Endothelial cell of umbilical vein (primary cell): ENCODE measurements at places on chromosomes 7 and 10.

- DNase-seq: no peak
Measured at GRCh38 chr10:116687633-116688032, 54.7 kb downstream of the HSPA12A start.

- DNase-seq: no peak
Measured at GRCh38 chr10:44993226-44993921, 7.3 kb upstream of the ZNF22 start.

DNA sequence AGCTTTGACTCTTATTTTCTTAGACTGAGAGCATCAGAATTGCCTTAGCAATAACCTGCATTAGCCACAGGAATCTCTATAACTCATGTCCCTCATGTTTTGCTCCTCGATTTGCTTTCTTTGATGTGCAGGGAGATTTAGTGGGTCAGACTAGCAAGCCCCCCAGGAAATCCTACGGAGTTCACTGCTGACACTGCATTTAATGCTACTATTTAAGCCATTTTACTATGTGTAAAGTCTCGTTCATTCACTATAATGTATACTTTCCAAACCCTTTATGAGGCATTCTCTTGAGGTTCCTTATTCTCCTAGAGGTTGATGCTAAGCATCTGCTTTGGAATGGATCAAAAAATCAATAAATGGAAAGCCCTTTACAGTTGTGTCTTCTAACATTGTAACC lies 28.4 kb downstream of the DYNC1I1 start:
- no peak for DNase-seq

DNA sequence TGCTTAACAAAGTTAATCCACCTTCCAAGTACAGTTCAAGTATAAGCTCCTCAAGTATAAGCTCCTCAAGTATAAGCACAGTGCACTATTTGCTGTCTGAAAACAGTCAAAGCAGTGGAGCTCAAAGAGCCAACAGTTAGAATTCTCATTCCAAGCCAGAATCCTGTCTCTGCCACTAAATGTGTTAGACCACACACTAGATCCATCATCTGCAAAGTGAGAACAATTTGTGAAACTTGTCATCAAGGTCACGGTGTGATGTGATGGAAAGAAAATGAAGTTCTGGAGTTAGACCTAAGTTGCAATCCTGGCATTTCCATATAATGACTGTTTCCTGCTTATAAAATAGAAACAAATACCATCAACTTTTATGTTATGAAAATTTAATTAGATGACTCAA lies 602.5 kb downstream of the TNS3 start:
- DNase-seq: no peak

- DNase-seq: no peak
Measured at GRCh38 chr7:142788303-142789289, 17.8 kb downstream of the PRSS2 start.
